ENCODE measurements at places on chromosomes 12 and 14.

GRCh38 chr12:106118-106591 lies 39.6 kb downstream of the IQSEC3 start:
- no peak for DNase-seq

- DNase-seq = no peak
Observed at GRCh38 chr12:120865098-120865497, 39.1 kb downstream of the SPPL3 start.

- DNase-seq = no peak
Observed at GRCh38 chr12:92955997-92956663, 27.0 kb upstream of the EEA1 start.

DNA sequence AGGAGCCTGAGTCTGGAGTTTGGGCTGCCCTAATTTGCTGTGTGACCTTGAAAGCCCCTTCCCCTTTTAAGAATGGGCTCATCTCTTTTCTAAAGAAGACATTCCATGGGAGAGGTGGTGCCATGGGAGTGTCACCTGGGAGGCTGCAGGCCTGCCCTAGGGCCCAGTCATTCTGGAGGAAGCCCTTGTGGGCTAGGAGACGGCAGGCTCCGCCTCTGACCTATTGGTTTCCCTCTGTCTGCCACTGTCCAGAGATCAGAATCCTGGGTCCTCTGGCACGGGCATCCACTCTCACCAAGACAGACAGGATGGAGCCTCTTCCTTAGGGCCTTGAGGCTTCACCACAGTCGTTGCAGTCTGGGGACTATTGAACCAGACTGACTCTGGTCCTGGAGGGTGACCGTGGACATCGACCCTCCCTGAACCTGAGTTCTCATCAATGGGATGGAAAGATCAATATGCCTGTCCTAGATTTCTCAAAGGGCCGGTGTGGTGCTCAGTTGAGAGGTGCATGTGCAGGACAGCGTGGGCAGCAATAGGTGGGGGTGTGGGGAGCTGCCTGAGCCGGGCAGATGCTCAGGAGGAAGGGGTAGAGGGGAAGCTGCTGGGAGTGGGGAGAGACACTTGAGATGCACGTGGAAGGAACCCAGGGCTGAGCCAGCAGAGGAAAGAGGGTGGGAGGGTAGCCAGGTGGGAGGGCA lies 12.2 kb upstream of the CLMN start:
- DNase-seq = no peak

GRCh38 chr14:79254069-79254775 lies 957.1 kb downstream of the DIO2 start:
- DNase-seq = no peak

DNA sequence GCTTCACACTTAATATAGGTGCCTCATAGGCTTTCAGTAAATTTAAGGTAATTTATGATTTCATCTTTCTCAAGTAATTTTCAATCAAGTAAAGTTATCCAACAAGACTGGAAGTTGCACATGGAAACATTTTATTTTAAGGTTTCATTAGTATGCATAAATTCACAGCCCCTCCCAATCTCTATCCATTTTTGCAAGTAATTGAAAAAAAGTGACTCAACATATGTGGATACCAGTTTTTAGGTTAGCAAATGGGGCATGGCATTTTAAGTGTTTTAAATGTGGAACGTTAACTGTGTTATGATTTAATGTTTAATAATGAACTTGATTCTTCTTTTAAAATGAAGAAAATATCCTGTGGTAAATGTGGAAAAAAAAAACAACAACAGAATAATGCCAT lies 532.8 kb downstream of the FOXG1 start:
- DNase-seq = no peak

DNA sequence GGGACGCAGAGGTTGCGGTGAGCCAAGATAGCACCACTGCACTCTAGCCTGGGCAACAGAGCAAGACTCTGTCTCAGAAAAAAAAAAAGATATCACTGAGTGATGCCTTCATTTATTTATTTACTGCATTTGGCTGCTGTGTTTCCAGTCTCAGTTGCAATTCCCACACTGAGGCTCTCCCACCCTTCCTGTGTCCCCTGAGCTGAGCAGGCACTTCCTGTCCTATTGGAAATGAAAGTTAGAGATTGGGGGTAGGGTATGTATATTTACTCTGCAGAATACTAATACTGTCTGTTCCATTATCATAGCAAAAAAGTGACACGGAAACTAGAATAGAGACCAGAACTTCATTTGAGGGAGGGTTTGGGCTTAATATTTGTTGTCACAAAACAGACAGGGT lies 1.6 kb upstream of the RBMS2 start:
- DNase-seq = no peak

GRCh38 chr14:77039285-77040058 lies 11.0 kb upstream of the IRF2BPL start:
- no peak for DNase-seq

GRCh38 chr12:73342733-73343132 lies 1070.6 kb downstream of the TRHDE start:
- DNase-seq = no peak

GRCh38 chr12:53324113-53324778 lies 2.8 kb upstream of the AAAS start:
- DNase-seq = no peak

DNA sequence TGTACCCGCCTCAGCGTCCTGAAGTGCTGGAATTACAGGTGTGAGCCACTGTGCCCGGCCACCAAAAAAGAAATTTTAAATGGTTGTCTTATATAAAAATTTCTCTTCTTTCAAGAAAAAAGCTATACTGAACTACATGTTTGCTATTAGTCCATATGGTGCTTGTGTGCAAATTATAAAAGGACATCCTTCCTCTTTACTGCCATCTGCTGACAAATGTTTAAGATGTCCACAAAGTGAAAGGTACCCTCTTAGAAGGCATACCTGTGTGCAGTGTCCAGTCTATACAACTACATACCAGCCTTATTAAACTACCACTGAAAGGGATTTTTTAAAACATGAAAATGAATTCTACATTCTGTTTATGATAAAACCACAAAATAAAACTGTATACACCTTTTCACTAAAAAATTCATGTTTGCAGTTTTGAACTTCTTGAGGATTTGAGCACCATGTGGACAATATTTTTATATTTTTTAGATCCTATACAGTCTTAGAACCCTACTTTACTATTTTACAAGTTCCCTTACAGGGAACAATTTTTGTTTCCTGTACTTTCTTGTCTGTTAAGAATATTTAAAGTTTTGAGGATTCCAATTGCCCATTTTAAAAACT lies 32.8 kb upstream of the TOMM20L start:
- no peak for DNase-seq

GRCh38 chr12:51686727-51687126 lies 95.7 kb downstream of the SCN8A start:
- DNase-seq = no peak

DNA sequence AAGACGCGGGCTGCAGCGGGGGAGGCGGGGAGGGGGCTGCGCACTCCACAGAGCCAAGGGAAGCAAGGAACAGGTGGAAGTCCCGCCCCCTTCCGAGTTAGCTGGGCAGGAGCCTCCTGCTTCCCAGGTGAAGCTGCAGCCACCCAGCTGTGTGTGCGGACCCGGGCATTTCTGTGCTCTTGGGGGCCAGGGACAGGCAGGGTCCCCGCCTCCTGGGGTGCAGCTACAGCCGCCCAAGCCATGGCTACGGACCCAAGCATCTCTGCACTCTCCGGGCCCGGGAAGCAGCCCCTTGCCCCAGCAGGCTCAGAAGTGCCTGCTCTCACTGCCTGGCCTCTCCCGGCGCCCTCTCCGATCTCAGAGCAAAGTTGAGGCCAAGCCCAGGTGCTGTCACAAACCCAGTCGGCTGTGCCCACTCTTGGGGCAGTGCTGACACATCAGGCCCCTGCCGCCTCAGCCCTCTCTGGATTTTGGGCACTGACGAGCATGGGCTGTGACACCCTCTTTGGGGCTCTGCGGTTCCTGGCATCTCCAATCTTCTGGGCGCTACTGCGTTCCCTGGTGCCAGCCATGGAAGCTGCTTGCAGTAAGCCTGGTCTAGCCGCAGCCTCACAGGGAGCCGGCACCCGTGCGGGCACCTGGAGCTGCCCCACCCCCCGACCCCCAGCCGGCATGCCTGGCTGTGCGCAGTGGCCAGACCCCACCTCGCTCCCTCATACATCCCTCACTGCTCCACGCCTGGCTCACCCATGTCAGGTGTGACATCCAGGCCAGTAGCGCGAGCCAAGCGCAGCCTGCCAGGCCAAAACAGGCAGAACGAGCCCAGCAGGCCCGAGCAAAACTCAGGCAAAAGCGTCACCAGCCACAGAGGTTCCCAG lies 8.5 kb upstream of the MGAT4C start:
- no peak for DNase-seq

DNA sequence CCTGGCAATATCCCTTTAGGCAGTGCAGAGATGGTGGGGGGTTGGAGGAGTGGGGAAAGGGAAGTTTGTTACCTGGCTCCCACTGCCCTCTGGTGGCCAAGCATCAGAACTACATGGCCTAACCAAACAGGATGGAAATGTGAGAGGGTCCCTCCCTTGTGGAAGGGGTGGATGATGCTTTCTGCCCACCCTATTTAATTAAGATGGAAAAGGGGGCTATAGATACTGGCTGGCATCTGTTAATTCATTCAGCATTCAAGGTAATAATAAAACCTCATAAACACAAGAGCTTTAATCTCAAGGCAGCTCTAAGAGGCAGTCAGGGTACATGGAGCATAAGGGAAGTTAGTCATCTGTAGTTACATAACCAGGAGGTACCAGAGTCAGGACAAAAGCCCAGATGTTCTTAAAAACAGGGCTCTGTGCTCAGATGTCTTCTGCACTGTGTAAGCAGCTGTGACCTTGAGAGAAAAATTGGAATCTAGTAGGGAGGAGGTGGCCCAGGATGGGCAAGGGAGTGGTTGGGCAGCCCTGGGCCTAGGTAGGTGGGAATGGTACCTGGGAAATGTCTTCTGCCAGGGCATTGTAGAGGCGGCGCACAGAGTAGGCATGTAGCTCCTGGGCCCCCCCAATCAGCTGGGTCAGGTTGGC lies 4.6 kb downstream of the AP1G2 start:
- DNase-seq = no peak

- DNase-seq = no peak
Observed at GRCh38 chr14:58587271-58587670, 50.5 kb upstream of the DACT1 start.

DNA sequence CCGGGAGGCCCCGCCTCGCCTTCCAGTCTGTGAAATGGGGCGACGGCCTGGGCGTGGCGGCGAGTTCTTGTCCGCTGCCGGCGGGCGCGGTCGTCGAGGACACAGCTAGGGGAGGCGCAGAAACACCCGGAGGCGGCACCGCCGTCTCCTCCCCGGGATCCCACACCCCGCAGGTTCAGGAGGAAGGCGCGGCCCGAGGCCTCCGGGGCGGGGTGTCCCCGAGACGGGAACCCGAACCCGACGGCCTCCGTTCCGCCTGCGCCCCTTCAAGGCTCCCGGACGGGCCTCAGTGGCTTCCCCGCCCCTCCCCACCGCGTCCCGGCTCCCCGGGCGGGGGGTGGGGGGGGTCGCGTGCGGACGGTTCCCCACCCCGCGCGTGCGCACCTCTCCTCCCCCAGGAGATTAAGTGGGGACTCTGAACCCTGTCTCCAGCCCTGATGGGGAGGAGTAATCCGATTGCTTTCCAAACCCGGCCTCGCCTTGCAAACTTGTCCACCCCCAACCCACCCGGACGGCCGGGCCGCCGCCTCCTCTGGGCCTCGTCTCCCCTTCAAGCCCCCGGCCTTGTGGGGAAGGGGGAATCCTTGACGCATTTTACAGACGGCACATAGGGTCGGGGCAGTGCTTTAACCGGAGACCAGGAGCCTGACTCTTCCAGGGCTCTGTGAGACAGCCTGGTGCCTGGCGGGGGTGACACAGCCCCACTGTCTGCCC lies 35.3 kb upstream of the ANKRD9 start:
- DNase-seq = no peak

All from NT2/D1 (cell line).